ENCODE measurements at places on chromosomes 1 and 21. TPM values are rescaled to one million over a fixed set of nuclear protein-coding genes. Genes with fewer than 3 reads are reported as not detected.

- no peak for DNase-seq
Measured at GRCh38 chr1:19733615-19734014, 66.1 kb downstream of the TMCO4 start.

Gene SLC50A1
- total RNA-seq: 31.3 TPM

Gene EIF2D
- 44.0 TPM for total RNA-seq

- DNase-seq: no peak
Measured at GRCh38 chr1:212718499-212718898, 18.9 kb upstream of the BATF3 start.

Gene S100A7A
- total RNA-seq: not detected

Gene TDRKH
- 3.0 TPM for total RNA-seq

DNA sequence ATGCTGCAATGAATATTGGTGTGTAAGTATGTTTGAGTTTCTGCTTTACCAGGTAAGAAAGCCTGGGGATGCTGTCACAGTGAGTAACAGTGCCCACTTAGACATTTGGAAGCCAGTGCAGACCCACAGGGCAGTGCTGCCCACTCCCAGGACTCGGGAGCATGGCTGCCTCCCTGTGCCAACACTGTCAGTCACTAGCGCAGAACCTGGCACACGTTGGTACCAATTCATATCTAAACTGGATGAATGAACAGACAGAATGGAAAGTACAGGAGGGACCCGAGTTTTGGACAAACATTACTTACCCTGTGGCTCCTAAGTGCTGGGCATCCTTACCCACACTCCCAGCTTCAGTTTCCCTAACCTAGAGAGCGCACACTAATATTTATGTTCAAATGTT, 1.6 kb upstream of the EVA1C start:
- no peak for DNase-seq

Gene TATDN3
- total RNA-seq: 15.3 TPM

- DNase-seq: peak; percentile 98
Measured at GRCh38 chr1:59814180-59814900, 409 bp upstream of the HOOK1 start.

DNA sequence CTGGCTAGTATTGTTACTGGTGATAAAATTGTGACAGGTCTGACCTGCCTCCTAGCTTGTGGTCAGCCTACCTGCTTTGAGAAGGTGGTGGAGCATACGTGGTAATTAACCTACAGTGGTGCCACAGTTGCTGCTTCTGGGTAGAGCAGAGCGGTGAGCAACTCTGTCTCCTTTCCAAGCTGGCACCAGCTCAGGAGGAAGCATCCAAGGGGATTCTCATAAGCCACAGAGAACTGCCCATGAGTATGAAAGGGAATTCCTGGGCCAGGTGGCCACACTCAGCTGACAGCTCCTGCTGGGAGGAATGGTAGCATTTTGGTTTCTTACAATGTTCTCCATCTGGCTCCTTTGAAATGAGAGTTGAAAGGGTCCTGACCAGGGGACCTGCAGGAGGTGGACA, 39.4 kb downstream of the ATP2B4 start:
- peak; percentile 23 for DNase-seq

DNA sequence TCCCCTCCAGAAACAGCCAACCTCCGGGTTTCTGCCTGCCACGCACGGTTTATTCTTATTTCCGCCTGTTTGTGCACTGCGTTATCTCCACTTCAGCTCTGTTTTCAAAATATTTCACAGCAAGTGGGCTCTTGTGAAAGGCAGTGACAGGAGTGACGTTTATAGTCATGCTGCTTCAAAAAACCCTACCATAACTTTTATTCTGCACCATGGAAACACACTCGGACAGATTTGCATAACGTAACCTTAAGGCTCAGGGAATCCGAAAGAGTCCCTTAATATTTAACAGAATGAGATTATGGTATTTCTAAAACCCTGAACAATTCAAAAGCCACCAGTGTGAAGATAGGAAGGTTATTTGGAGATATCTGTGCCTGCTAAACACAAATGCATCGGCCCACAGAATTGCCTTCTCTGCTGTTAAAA, 782 bp upstream of the SDE2 start:
- no peak for DNase-seq

GRCh38 chr1:61674221-61674620, 50.7 kb downstream of the TM2D1 start:
- DNase-seq: no peak

Gene SYCP1
- total RNA-seq: not detected
